ENCODE measurements at places on chromosomes 1 and 21.
A peak's percentile ranks its signal among the peaks of the same experiment; 100 is the strongest.

DNA sequence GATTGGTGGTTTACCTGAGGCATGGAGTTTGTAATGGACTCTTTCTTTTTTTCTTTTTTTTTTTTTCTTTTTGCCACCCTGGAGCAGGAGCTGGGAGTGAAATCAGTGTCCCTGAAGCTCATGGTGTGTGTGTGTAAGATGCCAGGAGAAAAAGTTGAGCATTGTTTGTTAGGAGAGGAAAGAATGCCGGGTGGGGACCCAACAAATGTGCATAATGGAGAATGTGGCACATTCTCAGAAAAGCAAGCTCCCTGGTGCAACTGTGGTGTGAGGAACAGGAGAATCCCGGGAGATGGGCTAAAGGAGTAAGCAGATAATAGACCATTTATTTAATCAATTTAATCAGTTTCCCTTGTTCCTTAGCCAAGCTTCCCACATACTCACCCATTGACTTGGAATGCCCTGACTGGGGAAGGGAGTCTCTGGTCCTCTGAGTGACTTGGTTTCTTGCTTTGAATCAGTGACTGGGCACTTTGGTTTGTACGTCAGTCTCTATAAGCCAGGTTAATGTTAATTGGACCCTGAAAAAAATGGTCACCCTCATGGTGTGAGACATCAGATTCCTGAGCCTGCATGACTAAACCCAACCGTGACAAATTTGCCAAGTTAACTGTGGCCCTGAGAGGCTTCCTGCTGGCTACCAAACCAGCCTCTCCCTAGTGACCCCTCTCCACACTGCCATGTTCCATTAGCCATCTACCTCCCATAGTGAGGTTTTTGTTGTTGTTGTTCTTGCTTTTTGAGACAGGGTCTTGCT lies 43.9 kb upstream of the ITPKB start:
- DNase-seq, result no peak

- DNase-seq, result no peak
Observed at GRCh38 chr1:12035312-12035711, 16.0 kb downstream of the MIIP start.

- no peak for DNase-seq
Observed at GRCh38 chr1:9435854-9436640, 103.2 kb upstream of the SLC25A33 start.

DNA sequence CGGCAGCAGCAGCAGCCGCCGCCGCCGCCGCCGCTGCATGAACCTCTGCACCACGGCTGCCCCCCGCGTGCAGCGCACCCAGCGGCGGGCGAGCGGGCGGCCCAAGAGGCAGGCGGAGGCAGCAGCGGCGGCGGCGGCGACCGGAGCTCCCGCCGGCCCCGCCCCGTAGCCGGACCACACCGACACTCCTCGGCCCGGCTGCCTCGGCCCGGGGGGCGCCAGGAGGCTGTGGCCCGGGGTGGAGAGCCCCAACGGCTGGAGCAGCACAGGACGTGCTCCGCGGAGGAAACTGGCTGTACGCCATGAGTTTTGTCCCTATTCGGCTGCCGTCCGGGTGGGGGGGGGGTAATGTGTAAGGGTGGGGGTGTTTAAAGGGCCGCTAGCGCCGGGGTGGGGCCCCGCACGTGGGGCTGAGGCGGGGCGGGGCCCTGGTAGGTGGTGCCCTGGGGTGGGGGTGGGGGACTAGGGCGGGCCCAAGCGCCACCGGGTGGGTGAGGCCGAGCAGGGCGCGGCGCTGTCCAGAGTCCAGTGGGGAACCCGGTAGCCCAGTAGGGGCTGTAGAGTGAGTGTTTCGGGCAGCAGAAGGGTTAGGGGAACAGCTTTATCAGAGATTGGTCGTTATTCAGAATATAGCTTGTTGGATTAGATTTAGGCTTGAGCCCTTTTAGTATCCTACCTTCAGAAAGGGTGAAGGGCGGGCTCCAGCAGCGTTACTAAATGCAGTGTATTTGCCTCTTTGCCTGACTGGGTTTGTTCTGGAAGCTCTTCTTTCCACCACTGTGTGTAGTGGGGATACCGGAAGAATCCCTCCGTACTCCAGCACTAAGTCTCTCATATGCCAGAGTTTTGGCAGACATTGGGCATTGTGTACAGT lies at the start of gene FAM78B:
Gene FAM78B (minus strand): TSS at position 304 of the 874 bp plus-strand sequence. CDS start 753 bp downstream, outside the sequence.
- no peak for DNase-seq

GRCh38 chr1:198316546-198317100 lies 159.8 kb downstream of the NEK7 start:
- DNase-seq, result no peak

GRCh38 chr1:41807390-41807789 lies 111.3 kb downstream of the HIVEP3 start:
- no peak for DNase-seq

DNA sequence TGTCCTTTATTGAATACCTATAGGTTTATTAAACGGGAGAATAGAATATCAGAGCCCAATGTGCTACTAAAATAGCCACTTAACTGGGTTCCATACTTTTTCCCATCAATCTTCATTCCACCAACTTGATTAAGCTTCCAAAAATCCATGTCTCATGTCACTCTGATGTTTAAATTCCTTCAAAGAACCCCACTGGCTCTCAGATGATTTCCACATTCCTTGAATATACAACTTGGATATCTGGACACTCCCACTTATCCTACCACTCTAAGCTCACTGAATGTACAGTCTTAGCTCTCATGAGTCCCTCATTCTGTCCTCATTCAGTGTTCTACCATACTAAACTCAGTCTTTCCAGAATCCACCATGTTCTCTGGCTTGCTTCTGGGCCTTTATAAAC lies 21.1 kb downstream of the COL11A1 start:
- DNase-seq, result no peak

- peak; percentile 53 for DNase-seq
Observed at GRCh38 chr1:84892705-84893618, at the start of gene LPAR3. Gene LPAR3 (minus strand): TSS chr1:84893206. CDS start chr1:84866120, 27,086 bp downstream.

- peak; percentile 53 for DNase-seq
Observed at GRCh38 chr1:98048244-98048643, 127.4 kb upstream of the DPYD start.

DNA sequence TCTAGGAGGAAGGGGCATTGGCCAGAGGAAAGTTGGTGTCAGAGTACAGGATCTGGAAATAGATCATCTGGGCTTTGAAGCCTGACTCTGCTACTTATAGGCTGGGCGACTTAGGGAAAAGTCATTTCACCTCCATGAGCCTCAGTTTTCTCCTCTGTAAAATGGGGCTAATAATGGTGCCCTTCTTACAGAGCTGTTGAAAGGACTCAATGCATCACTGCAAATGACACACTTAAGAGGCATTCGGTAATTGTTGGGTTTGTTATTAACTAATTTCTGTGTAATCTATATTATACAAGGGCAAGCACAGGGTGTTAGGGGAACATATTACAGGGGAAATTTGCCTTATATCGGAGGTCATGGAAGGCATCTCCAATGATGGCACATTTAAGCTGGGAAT lies 96.1 kb downstream of the KAZN start:
- no peak for DNase-seq

DNA sequence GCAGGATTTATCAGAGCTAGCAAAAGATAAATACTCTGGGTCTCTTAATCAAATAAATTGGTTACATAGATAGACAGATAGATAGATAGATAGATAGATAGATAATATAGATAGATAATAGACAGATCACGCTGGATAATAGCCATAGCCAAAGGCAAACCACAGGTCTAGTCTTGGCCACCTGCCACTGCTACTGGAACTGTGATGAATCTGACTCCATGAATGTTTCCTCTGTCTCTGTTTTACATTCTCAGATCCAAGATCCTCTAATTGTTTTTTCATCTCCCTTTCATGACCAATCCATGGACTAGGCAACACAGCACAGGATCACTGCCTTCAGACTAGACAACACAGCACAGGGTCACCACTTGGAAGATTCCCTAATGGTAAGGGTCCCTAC lies 444.7 kb upstream of the NFIA start:
- no peak for DNase-seq
